ENCODE measurements at places on chromosomes 13 and 19. TPM values are rescaled to one million over a fixed set of nuclear protein-coding genes. Genes with fewer than 3 reads are reported as not detected.
A peak's percentile ranks its signal among the peaks of the same experiment; 100 is the strongest.

VSTM2B gene
- total RNA-seq: not detected

- peaks cover 1% of the 10 kb centered on the region for H3K36me3 ChIP-seq
- peak overlapping the region; percentile 4 for H3K27ac ChIP-seq
- H3K4me3 ChIP-seq: no peak overlapping the region
- no peaks in the 10 kb centered on the region for H3K27me3 ChIP-seq
- DNase-seq: no peak
Measured at GRCh38 chr19:18488403-18488723, 33.5 kb downstream of the ELL start.

DNA sequence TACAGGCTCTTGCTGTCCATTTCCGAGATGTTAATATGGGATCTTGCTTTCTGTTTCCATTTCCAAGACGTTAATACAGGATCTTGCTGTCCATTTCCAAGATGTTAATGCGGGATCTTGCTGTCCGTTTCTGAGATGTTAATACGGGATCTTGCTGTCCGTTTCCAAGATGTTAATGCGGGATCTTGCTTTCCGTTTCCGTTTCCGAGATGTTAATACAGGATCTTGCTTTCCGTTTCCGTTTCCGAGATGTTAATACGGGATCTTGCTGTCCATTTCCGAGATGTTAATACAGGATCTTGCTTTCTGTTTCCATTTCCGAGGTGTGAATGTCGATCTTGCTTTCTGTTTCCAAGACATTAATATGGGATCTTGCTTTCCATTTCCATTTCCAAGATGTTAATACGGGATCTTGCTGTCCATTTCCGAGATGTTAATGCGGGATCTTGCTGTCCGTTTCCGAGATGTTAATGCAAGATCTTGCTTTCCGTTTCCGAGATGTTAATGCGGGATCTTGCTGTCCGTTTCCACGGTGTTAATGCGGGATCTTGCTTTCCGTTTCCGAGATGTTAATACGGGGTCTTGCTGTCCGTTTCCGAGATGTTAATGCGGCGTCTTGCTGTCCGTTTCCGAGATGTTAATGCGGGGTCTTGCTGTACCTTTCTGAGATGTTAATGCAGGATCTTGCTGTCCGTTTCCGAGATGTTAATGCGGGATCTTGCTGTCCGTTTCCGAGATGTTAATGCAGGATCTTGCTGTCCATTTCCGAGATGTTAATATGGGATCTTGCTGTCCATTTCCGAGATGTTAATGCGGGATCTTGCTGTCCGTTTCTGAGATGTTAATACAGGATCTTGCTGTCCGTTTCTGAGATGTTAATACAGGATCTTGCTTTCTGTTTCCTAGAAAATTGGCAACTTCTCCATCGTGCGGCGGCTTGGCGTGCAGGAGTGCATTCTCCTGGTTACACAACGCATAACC lies 38.3 kb downstream of the PEX11G start:
- DNase-seq: no peak
- H3K36me3 ChIP-seq: peaks cover 68% of the 10 kb centered on the region
- no peaks in the 10 kb centered on the region for H3K4me1 ChIP-seq
- no peak overlapping the region for H3K27ac ChIP-seq

GIPC1 gene
- total RNA-seq: 39.9 TPM

URAD gene
- total RNA-seq: not detected

GRCh38 chr19:6226444-6227155 lies 53.2 kb downstream of the MLLT1 start:
- H3K4me3 ChIP-seq: no peak overlapping the region
- peaks cover 6% of the 10 kb centered on the region for H3K4me1 ChIP-seq
- H3K27me3 ChIP-seq: no peaks in the 10 kb centered on the region
- H3K27ac ChIP-seq: no peak overlapping the region

DNA sequence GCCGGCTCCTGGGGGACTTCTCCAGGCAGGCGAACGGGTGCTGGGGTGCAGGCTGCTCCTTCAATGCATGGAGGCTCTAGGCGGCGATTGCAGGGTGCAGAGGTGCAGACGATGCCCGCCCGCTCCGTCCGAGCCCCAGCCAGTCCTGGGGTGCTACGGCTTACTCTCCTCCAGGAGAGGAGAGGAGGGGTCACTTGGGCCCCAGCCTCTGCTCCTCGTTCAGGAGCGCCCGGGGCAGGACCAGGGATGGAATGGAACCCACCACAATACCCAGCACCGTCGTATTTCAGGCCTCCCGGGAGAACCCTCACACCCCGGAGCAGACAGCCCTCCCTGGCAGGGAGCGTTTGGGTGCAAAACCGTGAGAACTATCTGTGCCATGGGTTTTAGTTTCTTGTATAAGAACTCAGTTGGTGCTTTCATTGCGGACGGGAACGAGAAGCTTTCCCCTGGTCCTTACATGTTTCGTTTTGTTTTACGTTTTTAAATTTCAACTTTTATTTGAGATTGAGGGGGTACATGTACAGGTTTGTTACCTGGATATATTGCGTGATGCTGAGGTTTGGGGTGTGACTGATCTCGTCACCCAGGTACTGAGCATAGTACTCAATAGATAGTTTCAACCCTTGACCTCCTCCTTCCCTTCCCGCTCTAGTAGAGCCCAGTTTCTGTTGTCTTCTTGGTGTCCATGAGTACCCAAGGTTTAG lies 46.8 kb downstream of the ARHGEF18 start:
- no peak for DNase-seq
- peak overlapping the region; percentile 91 for H3K4me3 ChIP-seq
- H3K27ac ChIP-seq: peak overlapping the region; percentile 62

DNA sequence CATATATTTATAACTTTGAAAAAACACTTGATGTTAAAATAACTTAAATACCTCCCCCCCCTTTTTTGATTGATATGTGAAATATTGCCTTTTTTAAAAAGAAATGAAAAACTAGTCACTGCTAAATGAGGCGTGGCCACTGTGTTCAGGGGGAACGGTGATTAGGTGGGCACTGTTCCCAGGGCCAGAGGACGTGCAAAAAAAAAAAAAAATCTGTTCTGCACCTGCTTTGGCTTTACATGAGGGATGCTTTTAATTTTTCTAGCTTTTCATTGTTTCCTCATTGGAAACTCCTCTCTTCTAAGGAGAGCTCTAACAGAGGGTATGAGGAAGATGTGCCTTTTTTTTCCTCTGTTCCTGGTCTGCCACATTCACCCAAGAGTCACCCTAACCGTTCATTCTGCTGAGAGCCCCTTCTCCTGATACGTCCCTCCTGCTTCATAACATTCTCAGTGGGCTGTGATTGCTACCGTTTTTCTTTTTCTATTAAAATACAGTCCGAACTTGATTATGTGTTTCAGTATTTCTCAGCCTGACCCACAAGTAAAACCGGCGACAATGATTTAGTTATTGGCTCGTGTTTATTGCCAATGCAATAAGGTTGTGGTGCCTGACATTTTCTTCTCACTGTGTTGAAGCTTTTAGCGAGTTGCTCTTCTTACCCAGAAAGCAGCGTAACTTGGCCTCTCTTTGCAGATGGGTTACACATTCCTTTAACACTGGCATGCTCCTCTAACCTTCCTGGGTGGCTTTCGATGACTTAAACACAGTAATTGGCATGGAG lies 64.8 kb upstream of the ZNF536 start:
- H3K27ac ChIP-seq: no peak overlapping the region
- H3K36me3 ChIP-seq: no peaks in the 10 kb centered on the region
- H3K4me1 ChIP-seq: no peaks in the 10 kb centered on the region

DNA sequence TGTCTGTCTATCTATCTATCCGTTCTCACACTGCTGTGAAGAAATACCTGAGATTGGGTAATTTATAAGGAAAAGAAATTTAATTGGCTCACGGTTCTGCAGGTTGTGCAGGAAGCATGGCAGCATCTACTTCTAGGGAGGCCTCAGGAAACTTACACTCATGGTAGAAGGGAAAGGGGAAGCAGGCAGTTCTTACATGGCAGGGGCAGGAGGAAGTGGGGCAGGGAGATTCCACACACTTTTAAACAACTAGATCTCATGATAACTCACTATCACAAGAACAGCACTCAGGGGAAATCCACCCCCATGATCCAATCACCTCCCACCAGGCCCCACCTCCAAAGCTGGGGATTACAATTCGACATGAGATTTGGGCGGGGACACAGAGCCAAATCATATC lies 105.3 kb downstream of the SLC10A2 start:
- no peak overlapping the region for H3K4me3 ChIP-seq
- no peak for DNase-seq

GRCh38 chr19:34269968-34270621 lies 15.7 kb downstream of the GARRE1 start:
- H3K4me1 ChIP-seq: peaks cover 29% of the 10 kb centered on the region
- peak overlapping the region; percentile 22 for H3K4me3 ChIP-seq
- H3K27me3 ChIP-seq: no peaks in the 10 kb centered on the region
- peaks cover 2% of the 10 kb centered on the region for H3K36me3 ChIP-seq
- peak overlapping the region; percentile 70 for H3K27ac ChIP-seq

DNA sequence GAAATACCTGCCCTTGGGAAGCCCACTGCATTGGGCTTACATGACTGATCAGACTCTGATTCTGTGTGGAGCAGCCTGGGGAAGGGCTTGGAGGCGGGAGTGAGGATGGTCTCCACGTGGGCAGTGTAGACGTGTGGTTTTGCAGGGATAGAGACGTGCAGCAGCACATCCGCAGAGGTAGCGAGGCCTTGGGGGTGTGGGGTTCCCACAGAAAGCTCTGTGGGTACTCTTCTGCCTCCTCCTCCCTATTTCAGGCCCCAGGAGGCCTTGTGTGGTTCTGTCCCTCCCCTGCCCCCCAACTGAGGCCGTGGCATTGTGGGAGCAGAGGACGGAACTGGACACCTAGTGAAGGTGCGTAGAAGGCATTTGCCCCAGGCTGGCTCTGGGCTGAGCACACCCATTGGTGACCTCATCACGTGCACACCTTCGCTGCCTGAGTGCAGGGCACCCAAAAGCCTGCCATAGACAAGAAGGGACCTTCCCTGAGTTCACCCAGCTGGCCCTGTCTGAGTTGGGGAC lies 28.9 kb downstream of the PPP1R37 start:
- no peak overlapping the region for H3K27ac ChIP-seq
- H3K4me3 ChIP-seq: no peak overlapping the region
- no peaks in the 10 kb centered on the region for H3K27me3 ChIP-seq
- H3K4me1 ChIP-seq: peaks cover 44% of the 10 kb centered on the region

- H3K27me3 ChIP-seq: no peaks in the 10 kb centered on the region
- peak; percentile 76 for DNase-seq
- H3K27ac ChIP-seq: peak overlapping the region; percentile 97
- peak overlapping the region; percentile 74 for H3K4me3 ChIP-seq
Measured at GRCh38 chr19:14003251-14004055, 2.7 kb downstream of the RFX1 start.

DNA sequence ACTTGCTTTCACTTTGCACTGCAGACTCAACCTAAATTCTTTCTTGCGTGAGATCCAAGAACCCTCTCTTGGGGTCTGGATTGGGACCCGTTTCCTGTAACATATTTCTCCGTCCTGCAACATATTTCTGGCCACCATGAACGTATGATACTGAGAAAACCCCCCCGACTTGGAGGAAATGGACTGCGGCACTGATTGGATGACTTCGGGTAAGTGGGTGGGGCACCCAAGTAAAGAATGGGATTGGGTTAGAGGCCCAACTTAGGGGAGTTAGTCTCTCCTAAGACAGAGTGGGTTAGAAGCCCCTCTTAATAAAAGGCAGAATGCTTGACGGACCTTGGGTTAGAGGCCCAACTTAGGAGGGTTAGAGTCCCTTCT lies 690.4 kb downstream of the UQCRFS1 start:
- H3K4me3 ChIP-seq: no peak overlapping the region
- no peak overlapping the region for H3K27ac ChIP-seq
- no peak for DNase-seq
- no peaks in the 10 kb centered on the region for H3K27me3 ChIP-seq
- no peaks in the 10 kb centered on the region for H3K4me1 ChIP-seq
- H3K36me3 ChIP-seq: no peaks in the 10 kb centered on the region

DNA sequence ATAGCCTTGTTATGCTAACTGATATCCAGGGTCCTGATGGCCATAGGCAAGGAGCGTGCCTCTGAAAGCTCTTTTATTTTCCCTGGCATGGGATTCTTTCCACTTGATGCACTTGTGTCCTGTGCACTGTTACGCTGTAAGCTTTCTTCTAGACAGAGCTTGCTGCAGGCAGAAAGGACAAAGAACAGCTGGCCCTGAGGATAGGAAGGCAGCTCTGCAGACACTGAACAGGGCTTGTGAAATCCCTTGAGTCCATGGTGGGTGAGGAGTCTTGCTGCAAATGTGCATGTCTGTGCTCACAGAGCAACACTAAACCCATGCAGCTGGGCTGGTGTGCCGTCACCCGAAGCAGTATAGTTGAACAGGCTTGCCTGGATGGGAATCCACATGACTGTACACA lies 126.6 kb downstream of the AKAP11 start:
- no peaks in the 10 kb centered on the region for H3K27me3 ChIP-seq
- H3K4me3 ChIP-seq: peak overlapping the region; percentile 33
- peak overlapping the region; percentile 97 for H3K27ac ChIP-seq
- peaks cover 62% of the 10 kb centered on the region for H3K36me3 ChIP-seq
- DNase-seq: peak; percentile 54

LAIR1 gene
- 7.7 TPM for total RNA-seq

Measured in activated CD4-positive, alpha-beta T cell treated with anti-CD3 and anti-CD28 coated beads, Interleukin-2, amount 10 ng/mL, durations not matched to agents 24 days and 14 days (primary cell).